ENCODE measurements at places on chromosomes 16 and 17. TPM values are rescaled to one million over a fixed set of nuclear protein-coding genes. Genes with fewer than 3 reads are reported as not detected.

- H3K27me3 ChIP-seq: no peaks in the 10 kb centered on the region
- no peaks in the 10 kb centered on the region for H3K4me1 ChIP-seq
- no peak overlapping the region for H3K4me3 ChIP-seq
- H3K27ac ChIP-seq: no peak overlapping the region
These were observed 167.7 kb upstream of the WSCD1 start for GRCh38 chr17:5902181-5903140.

DNA sequence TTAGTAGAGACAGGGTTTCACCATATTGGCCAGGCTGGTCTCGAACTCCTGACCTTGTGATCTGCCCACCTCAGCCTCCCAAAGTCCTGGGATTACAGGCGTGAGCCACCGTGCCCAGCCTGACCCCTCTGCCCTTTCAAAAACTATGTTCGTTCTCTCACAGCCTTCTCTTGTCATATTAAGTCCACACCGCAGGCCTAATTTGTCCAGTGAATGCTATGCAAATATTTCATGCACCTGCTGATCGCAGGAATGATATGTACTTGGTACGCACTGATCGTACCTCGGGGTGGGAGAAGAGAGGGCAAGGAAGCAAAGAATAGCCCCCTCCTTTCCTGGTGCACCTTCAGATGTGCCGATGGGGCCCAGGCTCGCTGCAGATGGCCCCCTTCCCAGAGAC, 3.0 kb upstream of the BIRC5 start:
- no peaks in the 10 kb centered on the region for H3K36me3 ChIP-seq
- DNase-seq: no peak
- H3K27me3 ChIP-seq: no peaks in the 10 kb centered on the region
- no peak overlapping the region for H3K27ac ChIP-seq
- 0 out of 2 replicates have a peak, but pooled peaks cover 5% of the 10 kb centered on the region for H3K4me1 ChIP-seq
- H3K4me3 ChIP-seq: no peak overlapping the region

GRCh38 chr16:20867585-20867984, 32.6 kb downstream of the DCUN1D3 start:
- H3K4me3 ChIP-seq: no peak overlapping the region
- no peaks in the 10 kb centered on the region for H3K36me3 ChIP-seq
- no peak for DNase-seq

GRCh38 chr16:31025339-31025738, 8.0 kb upstream of the STX4 start:
- H3K27ac ChIP-seq: no peak overlapping the region
- H3K4me1 ChIP-seq: no peaks in the 10 kb centered on the region
- no peak for DNase-seq
- no peaks in the 10 kb centered on the region for H3K36me3 ChIP-seq

GRCh38 chr17:17342242-17342945, 39.2 kb downstream of the NT5M start:
- DNase-seq: no peak
- no peak overlapping the region for H3K27ac ChIP-seq
- H3K27me3 ChIP-seq: no peaks in the 10 kb centered on the region
- no peaks in the 10 kb centered on the region for H3K36me3 ChIP-seq

DNA sequence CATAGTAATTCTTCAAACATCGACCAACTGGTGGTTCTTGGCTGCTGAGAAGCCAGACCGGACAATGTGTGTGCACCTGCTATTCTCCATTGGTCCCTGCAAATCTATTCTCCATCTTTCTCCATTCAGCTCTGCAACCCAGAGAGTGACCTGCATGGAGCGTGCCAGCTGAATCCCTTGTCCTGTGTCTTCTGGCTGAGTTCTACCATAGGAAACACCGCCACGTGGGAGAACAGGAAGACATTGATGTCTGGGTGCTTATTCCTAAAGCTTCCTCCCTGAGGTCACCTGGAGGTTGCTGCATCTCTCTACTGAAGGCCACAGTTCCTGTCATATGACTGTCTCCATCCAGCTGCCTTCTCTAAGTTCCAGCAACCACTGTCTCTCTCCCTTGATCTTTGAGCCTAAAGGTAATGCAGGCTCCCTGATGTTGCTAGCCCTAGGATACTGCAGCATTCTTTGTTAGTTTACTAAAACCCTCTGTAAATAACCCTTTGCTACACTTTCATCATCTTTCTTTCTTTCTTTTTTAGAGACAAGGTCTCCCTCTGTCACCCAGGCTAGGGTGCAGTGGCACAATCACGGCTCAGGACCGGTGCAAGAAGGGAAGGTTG, 10.6 kb upstream of the SMG1 start:
- peaks cover 7% of the 10 kb centered on the region for H3K4me1 ChIP-seq
- H3K27me3 ChIP-seq: no peaks in the 10 kb centered on the region
- H3K36me3 ChIP-seq: no peaks in the 10 kb centered on the region

DNA sequence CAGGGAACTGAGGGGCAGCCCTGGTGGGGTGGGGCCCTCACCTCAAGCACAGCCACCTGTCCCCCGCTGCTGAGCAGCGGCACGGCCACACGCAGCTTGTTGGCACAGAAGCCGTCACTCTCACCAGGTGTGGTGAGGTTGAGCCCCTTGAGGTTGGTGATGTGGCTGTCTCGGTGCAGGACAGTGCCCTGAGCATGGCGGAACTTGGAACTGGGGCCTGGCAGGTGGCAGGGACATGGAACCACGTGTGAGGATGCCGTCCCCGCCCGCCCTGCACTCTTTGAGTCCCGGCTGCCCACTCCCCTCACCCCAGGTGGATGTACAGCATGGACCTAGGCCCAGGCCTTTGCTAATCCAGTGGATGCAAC, 9.7 kb upstream of the VASN start:
- no peak overlapping the region for H3K27ac ChIP-seq
- DNase-seq: no peak

DNA sequence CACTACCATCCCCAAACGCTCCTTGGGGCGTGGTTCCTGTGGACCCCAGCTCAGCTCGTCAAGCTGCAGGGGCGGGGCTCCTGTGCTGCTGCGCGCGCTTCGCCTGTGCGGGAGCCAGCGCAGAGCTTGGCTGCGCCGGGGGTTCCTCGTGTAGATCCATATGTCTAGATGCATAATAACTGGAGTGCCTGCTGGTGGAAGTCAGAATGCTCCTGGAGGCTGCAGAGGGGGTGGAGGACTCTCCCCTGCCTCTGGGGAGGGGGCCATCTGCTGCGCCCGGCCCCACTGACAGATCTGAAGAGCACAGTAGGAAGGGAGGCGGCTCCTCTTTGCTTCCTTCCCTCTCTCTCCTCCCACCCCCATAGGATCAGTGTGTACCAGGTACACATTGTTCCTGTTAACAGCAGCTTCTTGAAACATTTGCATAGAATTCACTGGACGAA, 4.6 kb downstream of the RASD1 start:
- DNase-seq: no peak
- peaks cover 3% of the 10 kb centered on the region for H3K4me1 ChIP-seq
- H3K27me3 ChIP-seq: no peaks in the 10 kb centered on the region
- H3K4me3 ChIP-seq: no peak overlapping the region
- no peak overlapping the region for H3K27ac ChIP-seq
- H3K36me3 ChIP-seq: 0 out of 2 replicates have a peak, but pooled peaks cover 2% of the 10 kb centered on the region

DNA sequence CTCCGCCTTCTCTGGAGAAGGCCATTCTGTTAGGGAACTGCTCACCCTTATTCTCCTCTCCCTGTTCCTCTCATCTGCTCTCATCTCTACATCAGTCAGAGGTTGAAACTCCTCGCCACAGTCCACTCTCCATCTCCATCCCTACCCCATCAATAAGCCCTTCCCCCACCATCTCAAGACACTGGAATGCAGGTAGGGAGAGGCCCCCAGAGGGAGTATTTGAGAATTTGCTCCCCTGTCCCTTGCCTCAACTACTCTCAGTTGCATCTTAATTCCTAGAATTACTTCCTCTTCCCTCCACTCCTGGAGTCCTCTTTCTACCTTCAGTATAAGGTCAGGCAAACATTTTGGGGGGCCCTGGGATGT, 2.0 kb upstream of the AATF start:
- DNase-seq: no peak
- no peaks in the 10 kb centered on the region for H3K27me3 ChIP-seq
- peaks cover 8% of the 10 kb centered on the region for H3K36me3 ChIP-seq
- no peak overlapping the region for H3K27ac ChIP-seq

GRCh38 chr16:66918803-66919568, at the start of gene CDH16:
CDH16 (minus strand) TSS chr16:66918885; CDS start chr16:66918065, 820 bp downstream.
- H3K4me1 ChIP-seq: no peaks in the 10 kb centered on the region
- no peaks in the 10 kb centered on the region for H3K36me3 ChIP-seq
- H3K27me3 ChIP-seq: no peaks in the 10 kb centered on the region
- no peak within 1 kb of the TSS for H3K4me3 ChIP-seq
- H3K27ac ChIP-seq: no peak within 1 kb of the TSS

- H3K4me3 ChIP-seq: no peak overlapping the region
- H3K27me3 ChIP-seq: no peaks in the 10 kb centered on the region
- no peak for DNase-seq
- no peak overlapping the region for H3K27ac ChIP-seq
These were observed 3.6 kb upstream of the ZNF652 start for GRCh38 chr17:49365667-49366066.

DNA sequence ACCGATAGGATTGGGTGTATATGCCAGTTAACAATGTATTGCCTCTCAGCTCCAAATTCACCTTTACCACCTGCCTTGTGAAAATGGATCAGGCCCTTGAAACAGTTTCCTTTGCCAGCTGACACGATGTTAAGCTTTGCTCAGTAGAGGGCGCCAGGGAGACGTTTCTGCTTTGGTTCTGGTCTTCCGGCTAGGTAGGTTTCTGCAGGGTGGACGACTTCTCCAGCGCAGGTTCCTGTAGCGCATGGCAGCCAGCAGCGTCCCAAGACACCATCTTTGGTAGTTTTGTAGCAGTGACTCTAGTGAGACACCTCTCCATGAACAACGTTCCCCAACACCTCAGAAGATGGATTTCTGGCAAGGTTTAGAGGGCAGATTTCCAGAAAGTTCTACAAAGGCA, 24.0 kb downstream of the SYCE1L start:
- H3K27me3 ChIP-seq: no peaks in the 10 kb centered on the region
- H3K27ac ChIP-seq: peak overlapping the region; percentile 29
- DNase-seq: no peak
- H3K4me3 ChIP-seq: no peak overlapping the region

Gene HEXIM1
- 59.1 TPM for total RNA-seq

Gene SOX8
- total RNA-seq: 1.8 TPM

Gene TMC7
- 5.1 TPM for total RNA-seq

Data from Panc1 (cell line).